ENCODE measurements at places on chromosomes 1 and 21.

GRCh38 chr1:175192111-175192629, 406 bp downstream of the KIAA0040 start:
- DNase-seq, result no peak

DNA sequence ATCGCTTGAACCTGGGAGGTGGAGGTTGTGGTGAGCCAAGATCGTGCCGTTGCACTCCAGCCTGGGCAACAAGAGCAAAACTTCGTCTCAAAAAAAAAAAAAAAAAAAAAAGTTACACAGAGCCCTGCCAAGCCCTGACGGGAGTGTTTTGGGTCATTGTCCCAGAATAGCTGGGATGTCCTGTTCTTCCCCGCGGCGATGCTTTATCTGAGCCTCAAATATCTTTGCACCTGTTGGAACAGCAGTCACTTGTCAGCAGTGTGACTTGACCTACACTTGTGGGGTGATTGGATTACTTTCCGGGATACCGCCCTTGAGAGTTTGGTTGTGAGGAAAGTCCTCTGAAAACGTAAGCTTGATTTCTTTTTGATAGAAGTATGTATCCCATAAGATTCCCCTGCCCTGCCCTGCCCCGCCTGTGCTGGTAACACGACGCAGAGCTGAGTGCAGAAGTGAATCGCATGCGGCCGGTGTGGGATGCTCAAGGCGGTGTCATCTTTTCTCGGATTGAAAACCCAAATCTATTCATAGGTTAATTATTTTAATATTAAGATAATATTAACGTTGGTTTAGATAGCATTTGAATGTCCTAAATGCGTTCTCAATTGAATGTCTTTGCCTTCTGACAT, 50.9 kb downstream of the PCNT start:
- DNase-seq, result no peak

- no peak for DNase-seq
These were observed 45.8 kb downstream of the ACP6 start for GRCh38 chr1:147624529-147624928.

DNA sequence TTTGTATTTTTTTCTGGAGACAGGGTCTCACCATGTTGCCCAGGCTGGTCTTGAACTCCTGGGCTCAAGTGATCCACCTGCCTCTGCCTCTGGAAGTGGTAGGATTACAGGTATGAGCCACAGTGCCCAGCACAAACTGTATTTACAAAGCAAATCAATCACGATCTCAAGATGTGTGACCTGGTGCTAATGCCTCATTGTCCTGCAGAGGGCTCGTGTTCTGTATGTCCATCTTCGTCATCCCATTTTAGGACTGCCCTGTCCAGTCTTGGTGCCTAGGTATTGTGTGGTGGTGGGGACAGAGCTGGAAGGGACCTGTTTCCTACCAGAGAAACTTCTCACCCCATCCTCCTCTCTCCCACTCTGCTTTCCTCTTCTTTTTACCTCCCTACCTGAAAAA, 20.2 kb downstream of the PROK1 start:
- DNase-seq, result no peak

- DNase-seq, result no peak
These were observed 18.0 kb downstream of the CD247 start for GRCh38 chr1:167500283-167500860.

GRCh38 chr1:5753549-5754421, 238.4 kb downstream of the NPHP4 start:
- no peak for DNase-seq

DNA sequence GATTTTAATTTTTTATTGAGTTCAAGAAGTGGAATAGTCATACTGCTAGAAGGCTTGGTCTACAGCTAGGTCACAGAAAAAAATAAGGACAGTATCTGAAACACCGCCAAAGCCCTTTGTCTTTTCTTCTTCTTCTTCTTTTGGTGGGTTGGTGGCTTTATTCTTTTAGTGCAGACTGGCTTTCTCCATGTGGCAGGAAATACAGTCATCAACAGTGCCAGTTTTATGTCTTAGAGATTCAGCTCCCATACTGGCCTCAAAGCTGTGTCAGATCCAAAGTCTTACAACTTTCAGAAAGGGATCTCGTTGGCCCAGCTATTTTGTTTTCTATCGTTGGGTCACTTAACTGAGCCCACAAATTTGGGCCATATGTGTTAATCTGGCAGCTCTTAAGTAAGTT, 58.2 kb downstream of the FNBP1L start:
- peak; percentile 41 for DNase-seq

GRCh38 chr1:1922956-1923833, 4.1 kb upstream of the TMEM52 start:
- DNase-seq, result no peak

DNA sequence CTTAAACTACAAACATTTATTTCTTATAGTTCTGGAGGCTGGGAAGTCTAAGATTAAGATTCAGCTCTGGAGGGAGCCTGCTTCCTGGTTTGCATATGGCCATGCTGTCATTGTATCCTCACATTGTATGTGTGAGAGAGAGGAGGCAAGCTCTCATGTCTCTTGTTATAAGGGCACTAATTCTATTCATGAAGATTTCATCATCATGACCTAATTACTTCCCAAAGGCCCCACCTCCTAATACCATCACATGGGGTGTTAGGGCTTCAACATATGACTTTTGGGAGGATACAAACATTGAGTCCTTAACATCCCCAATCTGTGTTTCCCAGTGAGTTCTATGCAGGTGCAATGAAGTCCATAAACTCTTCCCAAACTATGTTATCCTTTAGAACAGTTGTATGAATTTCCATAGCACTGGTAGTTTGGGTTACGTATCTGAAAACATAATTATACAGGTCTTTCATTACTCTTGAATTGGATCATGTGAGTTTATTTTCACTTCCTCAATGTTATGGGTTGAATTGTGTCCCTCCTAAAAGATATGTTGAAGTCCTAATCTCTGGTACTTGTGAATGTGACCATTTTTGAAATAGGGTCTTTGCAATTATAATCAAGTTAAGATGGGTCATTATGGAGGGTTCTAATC, 124.2 kb downstream of the RUNX1 start:
- DNase-seq, result no peak

GRCh38 chr1:208108646-208109330, 135.4 kb downstream of the PLXNA2 start:
- no peak for DNase-seq

GRCh38 chr1:85289848-85290335, 13.5 kb upstream of the BCL10 start:
- DNase-seq, result no peak

GRCh38 chr1:32539584-32540571, 651 bp downstream of the ZBTB8A start:
- peak; percentile 42 for DNase-seq

DNA sequence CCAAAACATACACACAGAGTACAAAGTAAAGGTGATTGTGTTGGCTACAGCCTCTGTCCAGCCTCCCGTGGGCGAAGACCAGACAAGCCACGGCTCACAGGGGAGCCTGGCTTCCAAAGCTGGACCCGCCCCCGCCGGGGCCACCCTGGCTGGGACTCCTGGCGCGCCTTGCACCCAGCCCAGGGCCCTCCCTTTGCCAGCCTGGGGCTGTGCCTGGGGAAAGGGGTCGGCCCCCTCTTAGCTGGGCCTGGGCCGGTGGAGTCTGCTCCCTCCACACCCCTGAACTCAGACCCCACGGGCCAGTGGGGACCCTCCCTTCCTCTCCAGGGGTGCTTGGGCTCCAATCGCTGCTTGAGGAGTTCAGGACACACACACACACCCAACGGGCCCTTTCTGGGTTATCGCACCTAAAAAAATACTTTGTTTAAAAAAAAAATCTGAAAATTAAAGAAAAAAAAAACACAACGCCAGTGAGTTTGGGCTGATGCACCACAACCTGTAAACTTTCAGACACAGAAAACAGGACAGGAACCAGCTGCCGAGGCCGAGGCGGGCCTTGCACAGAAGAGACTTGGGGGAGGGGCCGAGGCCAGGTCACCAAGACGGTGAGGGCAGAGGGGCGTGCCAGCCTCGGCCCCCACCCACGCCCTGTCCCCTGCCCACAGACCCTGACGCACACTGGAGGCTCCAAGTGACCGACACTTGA, 56.3 kb downstream of the KCNAB2 start:
- no peak for DNase-seq

- no peak for DNase-seq
These were observed 3.1 kb downstream of the DNAJB4 start for GRCh38 chr1:78007677-78008341.

DNA sequence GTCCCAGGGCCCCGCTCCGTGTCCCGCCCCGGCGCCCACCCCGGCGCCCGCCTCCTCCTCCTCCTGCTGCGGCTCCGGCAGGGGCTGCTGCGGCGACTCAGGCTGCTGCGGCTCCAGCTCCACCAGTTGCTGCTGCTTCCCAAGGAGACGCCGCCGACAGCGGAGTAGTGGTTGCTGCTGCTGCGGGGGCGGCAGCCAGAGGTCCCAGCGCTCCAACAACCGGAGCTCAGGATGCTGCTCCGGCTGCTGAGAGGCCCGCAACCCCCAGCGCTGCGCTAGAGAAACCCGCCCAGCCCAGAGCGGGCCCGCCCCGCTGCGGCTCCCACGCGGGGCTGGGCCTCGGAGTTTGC, 1.1 kb downstream of the CRCT1 start:
- no peak for DNase-seq

- no peak for DNase-seq
These were observed 392.7 kb downstream of the SMYD3 start for GRCh38 chr1:246114369-246114768.

DNA sequence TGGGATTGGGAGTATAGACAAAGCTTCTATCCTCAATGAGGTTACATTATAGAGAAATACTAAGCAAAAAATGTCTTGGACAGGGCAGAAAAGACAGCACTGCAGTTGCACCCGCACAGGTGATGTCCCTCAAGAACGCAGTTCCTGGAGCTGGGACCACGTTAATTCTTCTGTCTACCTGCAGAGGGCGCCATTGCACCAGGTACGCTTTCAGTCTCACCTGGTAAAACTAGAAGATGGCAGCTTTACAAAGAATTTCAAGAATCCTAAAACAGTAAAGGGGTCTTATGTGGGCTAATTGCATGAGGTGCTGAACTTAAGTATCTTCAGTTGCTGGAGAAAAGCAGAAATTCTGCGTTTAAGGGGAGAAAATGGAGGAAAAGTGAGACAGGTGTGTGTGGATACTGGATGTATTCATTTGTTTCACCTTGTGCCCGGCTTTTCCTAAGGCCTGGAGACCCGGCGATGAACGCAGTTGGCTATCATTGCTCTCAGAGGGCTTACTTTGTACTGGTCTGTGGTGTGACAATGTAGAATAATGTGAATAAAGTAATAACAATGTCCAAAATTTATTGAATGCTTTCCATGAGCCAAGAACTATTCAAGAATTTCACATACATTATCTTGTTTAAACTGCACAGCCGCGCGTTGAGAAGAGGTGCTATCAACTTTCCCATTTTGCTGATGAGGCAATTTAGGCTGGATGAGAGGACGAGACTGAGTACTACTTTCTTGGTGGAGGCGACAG, 276.3 kb upstream of the GREM2 start:
- DNase-seq, result no peak

DNA sequence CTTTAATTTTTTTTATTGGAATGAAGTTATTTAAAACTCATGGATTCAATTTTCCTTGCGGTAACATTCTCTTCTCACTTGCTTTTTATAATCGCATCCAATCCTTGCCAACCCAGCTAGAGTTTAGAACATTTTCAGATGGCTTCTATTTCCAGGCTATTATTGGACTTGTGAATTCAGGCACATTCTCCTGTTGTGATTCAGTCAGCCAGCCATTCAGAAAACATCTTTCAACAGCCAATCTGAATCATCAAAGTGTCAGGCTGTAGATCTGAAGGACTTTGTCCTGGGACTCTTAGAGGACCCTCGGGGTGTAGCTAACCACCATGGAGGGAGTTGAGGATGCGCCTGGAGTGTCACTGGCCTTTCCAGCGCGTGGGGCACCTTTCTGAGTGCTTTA, 92.4 kb downstream of the PRDM2 start:
- no peak for DNase-seq

- no peak for DNase-seq
These were observed 6.6 kb downstream of the PEX10 start for GRCh38 chr1:2405588-2406295.

DNA sequence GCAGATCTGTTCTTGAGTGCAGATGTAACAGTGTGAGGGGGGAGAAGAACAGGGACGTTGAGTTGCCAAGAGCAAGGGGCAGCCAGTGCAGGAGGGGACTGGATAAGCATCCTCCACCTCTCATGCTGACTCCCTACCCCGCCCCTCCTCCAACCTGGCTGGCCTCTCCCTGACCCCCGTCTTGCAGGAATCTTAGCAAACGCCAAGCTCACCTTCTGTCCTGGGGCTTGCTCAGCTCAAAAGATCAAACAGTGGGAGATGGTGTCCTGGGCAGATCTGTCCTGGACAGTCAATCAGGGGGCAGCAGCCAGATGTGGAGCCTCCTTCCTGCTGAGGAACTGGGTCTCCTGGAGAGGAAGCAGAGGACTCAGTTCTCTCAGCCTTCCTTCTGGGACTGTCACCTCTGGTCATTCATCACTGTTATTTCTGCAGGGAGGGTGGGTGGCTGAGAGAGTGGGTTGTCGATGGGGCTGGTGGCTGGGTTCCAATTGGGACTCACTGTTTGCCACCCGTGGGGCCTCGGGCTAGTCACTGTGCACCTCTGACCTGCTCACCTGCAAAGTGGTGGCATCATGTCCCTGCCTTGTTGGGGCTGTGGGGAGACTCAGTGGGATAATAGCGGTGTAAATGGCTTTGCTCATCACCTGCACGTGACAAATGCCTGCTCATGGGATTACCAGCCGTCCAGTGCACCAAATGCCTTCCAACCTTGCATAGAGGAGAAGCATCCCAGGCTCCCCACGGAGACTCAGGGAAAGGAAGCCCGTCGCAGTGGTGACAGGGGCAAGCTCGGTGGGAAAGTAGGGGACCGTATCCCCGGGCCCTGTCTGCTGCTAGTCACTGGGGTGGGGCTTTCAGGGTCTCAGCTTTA, 154.4 kb downstream of the PTPRU start:
- no peak for DNase-seq

- no peak for DNase-seq
These were observed 39.5 kb upstream of the CASZ1 start for GRCh38 chr1:10835822-10836421.

DNA sequence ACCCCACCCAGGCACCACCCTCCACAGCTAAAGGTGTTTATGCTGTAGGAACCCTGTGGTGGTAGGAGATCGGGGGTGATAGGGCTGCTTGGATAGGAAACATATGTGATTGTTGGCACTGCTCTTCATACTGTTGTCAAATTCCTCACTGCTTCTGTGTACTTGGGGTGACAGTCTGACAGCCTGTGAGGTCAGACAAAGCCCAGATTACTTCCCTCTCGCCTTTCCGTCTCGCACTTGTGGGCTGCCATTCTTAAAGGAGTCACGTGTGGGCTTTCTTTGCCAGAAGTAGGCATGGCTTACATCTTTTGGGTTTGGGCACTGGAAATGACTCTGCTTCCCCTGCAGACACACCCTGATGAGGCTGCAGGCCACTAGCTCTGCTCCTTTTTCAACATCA, 363.8 kb downstream of the DISC1 start:
- peak; percentile 50 for DNase-seq

GRCh38 chr1:168498159-168498631, 45.6 kb downstream of the XCL2 start:
- no peak for DNase-seq

Data from kidney capillary endothelial cell (primary cell).